Activated CD8-positive, alpha-beta memory T cell treated with anti-CD3 and anti-CD28 coated beads for 4 hours (primary cell): ENCODE measurements at places on chromosomes 1 and 21.

- DNase-seq, result no peak
Measured at GRCh38 chr21:45308194-45309068, 20.7 kb upstream of the POFUT2 start.

DNA sequence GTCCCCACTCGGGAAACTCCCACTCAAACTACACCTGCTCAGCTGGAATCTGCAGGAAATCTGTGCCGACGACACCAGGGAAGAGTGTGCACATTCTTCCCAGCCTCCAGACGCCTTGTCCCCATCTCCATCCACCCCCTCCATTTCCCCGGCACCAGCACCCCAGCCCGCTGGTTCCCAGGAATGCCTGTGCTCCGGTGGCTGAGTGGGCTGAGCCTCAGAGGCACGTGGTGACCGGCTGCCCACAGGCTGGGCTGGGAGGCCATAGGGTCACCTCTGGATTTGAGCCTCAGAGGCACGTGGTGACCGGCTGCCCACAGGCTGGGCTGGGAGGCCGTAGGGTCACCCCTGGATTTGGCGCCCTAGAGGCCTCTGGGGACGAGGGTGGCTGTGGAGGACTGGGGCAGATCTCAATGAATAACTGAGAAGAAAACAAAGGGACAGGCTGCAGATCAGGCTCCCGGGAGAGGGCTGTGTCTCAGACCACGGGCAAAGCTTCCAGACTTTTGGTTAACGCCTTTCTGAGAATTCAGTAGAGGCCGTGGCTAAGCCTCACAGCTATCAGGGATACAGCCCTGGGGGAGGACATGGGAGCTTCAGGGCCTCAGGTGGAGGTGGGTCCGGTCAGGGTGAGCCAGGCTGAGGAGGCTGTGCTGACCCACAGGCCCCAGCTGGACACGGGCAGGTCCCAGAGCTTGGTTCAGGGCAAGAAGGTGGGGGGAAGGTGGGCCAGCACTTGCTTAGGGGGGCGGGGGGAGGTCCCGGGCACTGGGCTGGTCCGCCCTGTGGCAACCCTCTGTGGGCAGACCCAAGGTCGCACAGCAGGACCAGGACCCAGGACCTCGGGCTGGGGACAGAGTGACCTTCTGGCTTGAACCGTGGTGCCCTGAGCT, 17.3 kb upstream of the TTLL10 start:
- no peak for DNase-seq

DNA sequence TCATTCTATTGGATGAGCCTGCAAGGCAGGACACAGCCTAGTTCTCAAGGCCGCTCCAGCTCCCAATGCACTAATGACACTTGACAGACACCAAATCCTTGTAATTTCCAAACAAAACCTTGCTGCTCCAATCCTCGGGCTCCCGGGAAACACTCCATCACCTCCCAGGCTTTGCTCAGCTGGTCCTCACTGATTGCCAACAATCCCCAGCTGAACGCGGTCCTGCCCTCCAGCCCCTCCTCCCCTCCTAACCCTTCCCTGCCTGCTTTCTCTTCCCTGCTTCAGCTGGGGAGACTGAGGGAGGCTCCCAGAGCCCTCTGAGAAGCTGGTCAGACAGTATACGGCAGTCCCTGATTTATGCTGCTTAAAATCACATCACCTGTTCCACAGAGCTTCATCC, 114.4 kb upstream of the TNR start:
- no peak for DNase-seq

DNA sequence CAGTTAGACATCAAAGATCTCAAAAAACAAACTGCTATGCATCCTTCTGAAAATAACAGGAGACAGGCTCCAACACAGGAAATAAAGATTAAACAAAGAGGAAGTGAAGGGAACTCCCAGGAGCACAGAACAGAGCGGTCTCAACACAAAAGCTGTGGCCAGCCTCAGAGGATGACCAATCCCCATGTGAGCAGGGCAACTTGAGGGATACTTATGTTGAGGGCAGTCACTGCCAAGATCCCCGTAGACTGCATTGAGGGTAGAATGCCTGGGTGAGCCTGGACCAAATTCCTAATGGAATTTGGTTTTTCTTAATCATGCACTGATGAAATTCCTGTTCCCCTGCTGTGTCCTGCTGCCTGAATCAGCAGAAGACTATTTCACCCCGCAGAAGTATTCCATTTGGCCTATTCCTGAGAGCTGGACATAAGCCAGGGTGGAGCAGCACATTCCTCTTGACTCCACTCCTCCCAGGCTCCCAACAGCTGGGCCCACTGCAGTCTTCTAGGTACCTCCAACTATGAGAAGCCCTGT, 49.0 kb downstream of the JAK1 start:
- DNase-seq, result no peak

DNA sequence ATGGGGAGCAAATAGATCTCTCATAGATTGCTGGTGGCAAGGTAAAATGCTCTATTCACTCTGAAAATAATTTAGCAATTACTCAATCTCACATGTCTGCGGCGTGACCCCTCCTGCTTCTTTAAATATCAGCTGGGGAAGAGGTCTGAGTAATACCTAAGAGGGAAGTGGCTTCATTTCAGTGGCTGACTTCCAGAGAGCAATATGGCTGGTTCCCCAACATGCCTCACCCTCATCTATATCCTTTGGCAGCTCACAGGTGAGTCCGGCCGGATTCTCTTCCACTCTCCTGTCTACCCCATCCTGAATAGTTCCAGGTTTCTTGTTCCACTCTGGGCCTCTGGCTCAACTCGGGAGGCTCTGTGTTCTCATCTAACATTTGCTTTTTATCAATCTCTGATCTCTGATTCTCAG, at the start of gene SLAMF7:
Gene SLAMF7 (plus strand): TSS at position 150 of the 414 bp plus-strand sequence. CDS start 55 bp downstream, at position 205.
- DNase-seq, result peak; percentile 30

- DNase-seq, result no peak
Measured at GRCh38 chr1:157371826-157372225, 180.5 kb downstream of the FCRL5 start.

- no peak for DNase-seq
Measured at GRCh38 chr1:248906753-248907661, 972 bp downstream of the PGBD2 start.
